Activated CD4-positive, alpha-beta T cell treated with anti-CD3 and anti-CD28 coated beads, Interleukin-2, amount 50 U/mL, for 16 hours (primary cell): ENCODE measurements at places on chromosomes 2 and 18.

DNA sequence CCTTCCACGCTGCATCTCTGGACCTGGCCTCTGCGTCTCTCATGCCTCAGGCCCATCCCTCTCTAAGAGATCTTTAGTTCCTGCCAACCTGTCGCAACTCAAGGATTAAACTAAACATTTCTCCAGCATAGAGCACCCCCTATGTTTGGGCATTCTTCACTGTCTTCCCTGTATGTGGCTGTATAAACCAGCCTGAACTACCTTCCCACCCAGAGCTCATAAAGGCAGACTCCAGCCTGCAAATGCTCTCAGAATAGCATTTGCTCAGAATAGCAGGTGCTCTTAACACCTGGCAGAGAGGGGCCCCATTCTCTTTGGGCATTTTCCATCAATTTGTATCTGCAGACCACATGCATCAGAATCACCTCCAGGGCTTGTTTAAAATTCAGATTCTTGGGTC is 83.4 kb downstream of the EHD3 start:
- DNase-seq, result no peak

- DNase-seq, result peak; percentile 5
Observed at GRCh38 chr2:223306371-223306770, 254.4 kb downstream of the KCNE4 start.

- DNase-seq, result no peak
Observed at GRCh38 chr2:224881846-224882245, 160.4 kb downstream of the DOCK10 start.

GRCh38 chr2:2472044-2472443 is 141.0 kb upstream of the MYT1L start:
- DNase-seq, result no peak
